H7 (cell line): ENCODE measurements at places on chromosomes 7 and 10.
A peak's percentile ranks its signal among the peaks of the same experiment; 100 is the strongest.

GRCh38 chr7:38907066-38907465 is 1.9 kb downstream of the VPS41 start:
- DNase-seq, result no peak

- DNase-seq, result peak; percentile 44
These were observed 1249.6 kb downstream of the TYW1 start for GRCh38 chr7:68246189-68246633.

DNA sequence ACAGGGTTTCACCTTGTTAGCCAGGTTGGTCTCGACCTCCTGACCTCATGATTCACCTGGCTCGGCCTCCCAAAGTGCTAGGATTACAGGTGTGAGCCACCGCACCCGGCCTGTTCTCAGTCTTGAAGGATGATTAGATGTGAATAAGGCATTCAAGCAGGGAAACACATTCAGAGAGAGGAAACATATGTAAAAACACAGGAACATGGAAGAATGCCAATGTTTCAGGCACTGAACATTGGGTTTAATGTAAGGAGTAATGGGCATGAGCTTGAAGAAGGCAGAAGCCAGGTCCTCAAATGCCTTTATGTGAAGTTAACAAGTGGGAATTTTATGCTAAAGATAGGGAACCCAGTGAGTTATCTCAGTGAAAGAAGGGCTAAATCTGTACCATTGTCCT is 74.3 kb downstream of the ARL4A start:
- no peak for DNase-seq

- DNase-seq, result no peak
These were observed 49.8 kb downstream of the PRKCQ start for GRCh38 chr10:6530211-6530840.

GRCh38 chr7:20140291-20141001 is 76.7 kb downstream of the MACC1 start:
- DNase-seq, result no peak

- DNase-seq, result no peak
These were observed 166.2 kb upstream of the INHBA start for GRCh38 chr7:41869091-41869490.

- no peak for DNase-seq
These were observed 142.6 kb upstream of the RHEB start for GRCh38 chr7:151662251-151662826.

DNA sequence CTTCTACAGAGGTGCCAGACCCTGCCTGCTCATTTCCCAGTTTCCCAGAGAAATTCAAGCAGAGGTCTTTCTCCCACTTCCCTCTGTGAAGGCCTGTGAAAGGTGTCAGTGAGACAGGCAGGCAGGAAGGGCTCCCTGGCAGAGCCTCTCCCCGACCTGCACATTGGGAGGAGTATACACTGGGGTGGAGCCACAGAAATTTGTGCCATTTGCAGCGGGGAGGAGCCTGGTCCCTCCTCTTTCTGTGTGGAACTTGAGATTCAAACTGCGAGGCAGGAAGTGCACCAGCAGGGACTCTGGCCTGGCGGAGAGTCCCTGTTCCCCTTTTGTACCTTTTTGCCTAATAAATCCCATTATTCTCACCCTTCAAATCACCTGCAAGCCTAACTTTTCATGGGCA is 54.6 kb upstream of the OPN4 start:
- DNase-seq, result peak; percentile 76

DNA sequence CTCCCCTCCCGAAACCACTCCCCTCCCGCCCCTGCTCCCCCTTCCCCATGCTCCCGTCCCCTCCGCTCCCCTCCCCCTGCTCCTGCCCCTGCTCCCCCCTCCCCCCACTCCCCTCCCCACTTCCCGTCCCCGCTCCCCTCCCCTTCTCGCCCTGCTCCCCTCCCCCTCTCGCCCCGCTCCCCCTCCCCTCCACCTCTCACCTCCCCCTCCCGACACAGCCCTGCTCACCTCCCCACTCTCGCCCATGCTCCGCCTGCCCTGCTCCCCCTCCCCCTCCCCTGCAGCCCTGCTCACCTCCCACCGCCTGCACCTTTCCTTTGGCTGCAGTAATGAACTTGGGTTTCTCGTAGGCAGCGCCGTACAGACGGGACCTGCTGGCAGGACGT is 49.9 kb upstream of the NKX6-2 start:
- DNase-seq, result peak; percentile 89

GRCh38 chr7:67823345-67823744 is 826.7 kb downstream of the TYW1 start:
- no peak for DNase-seq

GRCh38 chr10:43979551-43979950 is 330.9 kb upstream of the ZNF32 start:
- DNase-seq, result no peak

DNA sequence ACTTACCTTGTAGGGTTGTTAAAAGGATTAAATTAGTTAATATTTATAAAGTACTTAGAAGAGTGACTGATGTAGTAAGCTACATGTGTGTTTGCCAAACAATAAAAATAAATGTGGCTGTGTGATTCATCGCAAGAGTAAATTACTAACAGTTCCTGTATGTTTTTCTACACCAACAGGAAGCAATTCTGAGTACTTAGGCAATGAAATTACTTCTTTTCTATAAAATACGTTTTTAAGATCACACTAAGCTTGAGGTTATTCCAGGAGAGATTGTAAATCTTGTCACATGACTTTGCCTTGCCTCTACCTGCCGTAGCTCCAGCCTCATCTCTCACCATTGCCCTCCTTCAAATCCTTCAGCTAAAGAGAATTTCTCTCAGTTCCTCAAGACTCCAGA is 18.1 kb upstream of the GSTK1 start:
- no peak for DNase-seq

DNA sequence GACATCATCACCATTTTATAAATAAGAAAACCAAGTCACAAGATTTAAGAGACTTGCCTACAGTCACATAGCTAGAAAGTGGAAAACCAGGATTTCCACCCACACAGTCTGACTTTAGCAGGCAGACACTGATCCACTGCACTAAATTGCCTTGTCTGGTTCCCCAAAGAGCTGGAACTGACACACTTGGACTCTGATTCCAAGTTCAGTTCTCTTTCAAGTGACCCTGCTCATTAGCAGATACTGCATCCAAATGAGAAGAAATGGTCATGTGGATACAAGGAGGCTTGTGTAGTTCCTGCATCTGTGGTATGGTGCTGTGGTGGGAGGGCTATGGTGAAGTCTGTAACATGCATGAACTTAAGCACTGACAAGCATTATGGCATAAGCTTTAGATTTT is 180.1 kb upstream of the MKLN1 start:
- DNase-seq, result no peak

- no peak for DNase-seq
These were observed 71.8 kb downstream of the SGCE start for GRCh38 chr7:94584113-94584512.

- no peak for DNase-seq
These were observed 22.6 kb upstream of the PRTFDC1 start for GRCh38 chr10:24974976-24975375.

DNA sequence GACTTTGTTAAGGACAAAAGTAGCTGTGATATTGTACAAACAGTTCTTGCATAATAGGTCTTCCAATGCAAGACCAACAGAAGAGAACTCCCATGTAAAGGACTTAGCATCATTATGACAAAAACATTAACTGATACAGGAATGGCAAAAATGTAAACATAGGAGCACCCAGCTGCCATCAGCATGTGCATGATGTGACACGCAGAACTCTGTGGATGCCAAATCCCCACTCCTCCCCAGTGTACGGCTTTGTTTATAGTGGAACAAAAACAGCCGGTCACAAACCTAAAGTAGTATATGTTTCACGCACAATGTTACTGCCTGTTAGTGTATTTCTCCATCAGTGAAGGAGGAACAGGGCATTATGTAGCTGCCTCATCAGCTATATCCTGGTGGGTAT is 316.0 kb upstream of the AOAH start:
- no peak for DNase-seq

- DNase-seq, result peak; percentile 25
These were observed 4.1 kb downstream of the CHPF2 start for GRCh38 chr7:151236406-151236805.

DNA sequence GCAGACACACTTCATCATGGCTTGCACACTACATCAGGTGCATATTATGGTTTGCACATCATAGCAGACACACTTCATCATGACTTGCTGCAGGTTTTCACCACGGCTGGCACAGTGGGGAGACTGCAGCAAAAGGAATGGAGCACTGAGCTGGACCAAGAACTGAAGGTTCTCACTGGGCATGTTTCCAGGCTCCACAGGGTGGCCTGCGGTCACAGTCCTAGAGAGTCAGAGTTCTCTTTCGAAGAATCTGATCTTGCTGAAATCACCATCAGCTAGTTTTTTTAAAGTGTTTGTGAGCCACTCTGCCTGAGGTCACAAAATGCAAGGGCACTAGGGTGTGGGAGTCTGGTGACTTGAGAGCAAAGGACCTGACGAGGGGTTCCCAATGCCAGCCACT is 140.4 kb upstream of the NPY start:
- DNase-seq, result no peak
